ENCODE measurements at places on chromosomes 11 and 22.

GRCh38 chr11:11486002-11486401, 133.0 kb upstream of the CSNK2A3 start:
- DNase-seq = no peak

DNA sequence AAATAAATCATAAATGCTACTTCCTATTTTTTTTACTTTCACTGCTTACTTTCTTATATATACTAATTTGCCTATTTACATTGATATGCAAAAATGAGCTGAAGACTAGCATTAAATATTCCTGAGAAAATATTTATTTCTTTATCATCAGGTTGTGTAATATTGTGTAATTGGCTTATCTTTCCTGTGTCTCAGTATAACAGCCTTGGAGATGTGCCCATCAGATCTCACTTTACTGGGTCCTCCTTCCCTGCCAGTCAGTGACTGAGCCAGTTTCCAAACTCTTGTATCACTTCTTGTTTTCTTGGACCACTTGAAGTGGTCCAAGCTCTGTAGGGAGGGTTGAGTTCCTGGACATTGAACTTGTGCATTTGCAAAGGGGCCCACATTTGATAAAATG, 900.0 kb downstream of the LUZP2 start:
- DNase-seq = no peak

- DNase-seq = no peak
Measured at GRCh38 chr22:47782328-47783075, 1020.1 kb downstream of the TBC1D22A start.

DNA sequence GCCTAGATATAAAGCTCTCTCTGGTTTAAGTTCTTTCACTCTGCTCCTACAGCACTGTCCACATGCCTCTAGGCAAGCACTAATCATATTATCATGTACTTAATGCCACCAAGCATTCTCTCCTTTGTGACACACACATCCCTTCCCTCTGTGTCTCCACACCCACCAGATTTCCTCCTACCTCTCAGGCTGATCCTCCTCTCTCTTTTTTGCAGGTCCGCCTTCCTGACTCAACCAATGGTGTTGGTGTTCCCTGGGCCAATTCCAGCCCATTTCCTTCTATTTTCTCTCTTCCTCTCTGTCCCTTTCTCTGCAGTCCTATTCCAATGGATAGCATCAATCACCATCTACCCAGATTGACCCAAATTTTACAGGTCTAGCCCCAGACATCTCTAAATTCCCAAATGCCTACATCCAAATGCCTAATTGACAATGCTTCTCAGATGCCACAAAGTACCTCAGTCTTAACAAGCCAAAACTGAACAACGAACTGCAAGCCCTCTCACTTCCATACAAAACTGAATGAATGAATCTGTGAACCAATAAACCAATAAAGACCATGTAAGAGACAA, 504 bp upstream of the ZNF215 start:
- no peak for DNase-seq

DNA sequence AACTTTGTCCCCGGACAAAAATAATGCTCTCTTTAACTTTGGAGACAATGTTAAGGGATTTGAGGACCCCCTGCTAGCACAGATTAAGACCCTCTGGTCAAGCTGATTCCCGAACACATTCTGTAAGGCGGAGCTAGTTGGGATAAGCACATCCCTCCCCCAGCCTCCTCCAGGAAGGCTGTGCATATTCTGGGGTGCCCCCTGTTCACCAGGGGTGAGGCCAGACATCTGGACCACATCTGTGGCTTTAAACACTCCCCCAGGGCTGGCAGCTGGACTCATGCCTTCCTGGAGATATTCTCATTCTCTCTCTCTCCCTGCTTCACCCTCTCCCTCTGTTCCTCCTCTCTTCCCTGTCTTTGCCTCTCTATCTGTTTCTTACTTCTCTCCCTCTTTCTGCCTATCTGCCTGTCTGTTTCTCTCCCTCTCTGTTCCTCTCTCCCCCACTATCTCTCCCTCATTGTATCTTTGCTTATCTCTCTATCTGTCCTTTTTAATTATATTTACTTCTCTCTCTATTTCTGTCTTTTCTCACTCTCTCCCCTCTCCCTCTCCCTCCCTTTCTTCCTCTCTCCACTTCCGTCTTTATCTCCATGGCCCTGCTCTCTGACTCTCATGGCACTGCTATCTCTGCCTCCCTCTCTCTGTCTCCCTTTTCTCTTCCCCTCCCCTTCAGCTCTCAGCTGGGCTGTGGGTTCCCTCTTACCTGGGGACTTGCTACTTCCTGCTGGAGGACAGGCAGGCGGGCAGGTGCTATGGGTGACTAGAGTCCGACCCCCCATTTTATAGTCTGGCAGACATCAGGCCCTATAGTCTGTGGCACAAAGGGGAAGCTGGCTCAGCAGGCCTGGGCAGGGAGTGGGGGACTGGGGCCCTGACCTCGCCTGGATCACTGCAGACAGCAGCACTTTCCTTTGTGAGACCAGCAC, at the start of gene CRYBB1:
TSS of gene CRYBB1 (minus strand) at position 757 of the 929 bp plus-strand sequence. CDS start 1,708 bp downstream, outside the sequence.
- no peak for DNase-seq

GRCh38 chr22:48871176-48871840, 956.4 kb downstream of the BRD1 start:
- no peak for DNase-seq

DNA sequence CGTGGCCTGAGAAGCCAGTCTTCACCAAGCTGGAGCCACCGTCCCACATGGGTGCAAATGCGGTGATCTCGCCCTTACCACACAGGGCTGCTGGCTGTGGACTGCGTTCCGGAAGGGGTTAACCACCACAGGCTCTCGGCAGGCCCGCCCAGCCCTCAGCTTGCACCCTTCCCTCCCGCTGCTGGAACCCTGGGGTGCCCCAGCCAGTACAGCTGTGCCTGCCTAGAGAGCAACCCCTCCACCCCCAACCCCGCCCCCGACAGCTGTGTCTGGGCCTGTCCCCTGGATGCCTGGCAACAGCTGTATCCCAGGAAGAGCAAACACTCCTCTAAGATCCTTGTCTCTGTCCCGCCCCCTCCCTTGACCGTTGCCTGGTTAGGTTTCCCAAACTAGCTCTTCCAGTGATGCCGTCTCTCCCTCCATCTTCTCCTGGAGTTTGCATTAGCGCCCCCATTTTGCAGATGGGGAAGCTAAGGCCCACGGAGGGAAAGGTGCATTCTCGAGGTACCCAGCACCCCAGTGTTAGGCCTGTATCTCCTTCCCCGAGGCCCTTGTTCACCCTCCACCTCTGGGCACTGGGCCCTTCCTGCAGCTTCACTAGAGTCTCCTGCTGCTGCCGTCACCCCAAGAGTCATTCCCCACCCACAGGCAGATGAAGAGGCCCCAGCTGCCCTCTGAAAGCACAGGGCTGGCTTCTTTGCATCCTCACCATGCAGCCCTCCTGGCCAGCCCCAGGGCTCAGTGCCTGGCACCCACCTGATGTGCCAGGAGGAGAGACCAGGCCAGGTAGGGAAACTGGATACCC, 12.6 kb upstream of the COX8A start:
- DNase-seq = peak; percentile 43

GRCh38 chr11:1881442-1882264, 10.0 kb downstream of the PRR33 start:
- no peak for DNase-seq

DNA sequence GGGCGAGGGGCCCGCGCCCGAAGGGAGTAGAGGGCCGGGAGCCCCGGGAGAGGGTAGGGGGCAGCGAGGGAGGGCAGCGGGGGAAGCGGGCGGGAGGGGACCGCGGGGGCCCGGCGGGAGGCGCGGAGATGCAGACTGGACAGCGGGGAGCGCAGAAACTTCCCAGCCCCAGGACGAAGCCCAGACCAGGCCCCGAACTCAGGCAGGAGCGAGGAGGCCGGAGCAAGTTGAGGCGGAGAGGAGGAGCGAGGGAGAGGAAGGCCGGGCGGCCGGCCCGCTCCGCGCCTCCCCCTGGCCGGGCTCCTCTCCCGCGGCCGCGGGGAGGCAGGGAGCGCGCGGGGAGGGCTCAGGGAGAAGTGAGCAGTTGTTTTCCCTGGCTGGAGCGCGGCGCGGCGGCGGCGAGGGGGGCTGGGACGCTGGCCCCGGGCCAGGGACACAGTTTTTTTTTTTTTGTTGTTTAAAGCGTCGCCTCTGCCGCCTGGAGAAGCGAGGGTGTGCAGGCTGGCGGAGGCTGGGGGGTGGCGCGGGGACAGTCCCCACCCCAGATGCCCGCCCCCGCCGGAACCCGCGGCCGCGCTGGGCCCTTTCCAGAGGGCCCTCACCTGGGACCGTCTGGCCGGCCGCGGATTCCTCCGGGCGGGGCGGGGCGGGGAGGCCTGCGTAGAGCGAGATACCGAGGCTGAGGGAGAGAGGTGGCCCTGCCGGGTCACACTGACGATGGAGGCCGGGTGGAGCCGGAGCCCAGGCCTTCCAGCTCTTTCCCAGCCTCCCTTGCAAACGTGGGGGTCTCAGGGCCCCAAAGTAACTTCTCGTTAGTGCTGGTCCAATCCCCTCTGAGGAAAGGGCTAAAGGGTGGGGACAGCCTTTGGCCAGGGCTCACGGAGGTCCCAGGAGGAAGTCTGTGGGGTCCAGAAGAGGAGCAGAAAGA, at the start of gene LTBP3:
TSS of gene LTBP3 (minus strand) at position 358 of the 928 bp plus-strand sequence. CDS start 400 bp downstream, outside the sequence.
- DNase-seq = peak; percentile 62

DNA sequence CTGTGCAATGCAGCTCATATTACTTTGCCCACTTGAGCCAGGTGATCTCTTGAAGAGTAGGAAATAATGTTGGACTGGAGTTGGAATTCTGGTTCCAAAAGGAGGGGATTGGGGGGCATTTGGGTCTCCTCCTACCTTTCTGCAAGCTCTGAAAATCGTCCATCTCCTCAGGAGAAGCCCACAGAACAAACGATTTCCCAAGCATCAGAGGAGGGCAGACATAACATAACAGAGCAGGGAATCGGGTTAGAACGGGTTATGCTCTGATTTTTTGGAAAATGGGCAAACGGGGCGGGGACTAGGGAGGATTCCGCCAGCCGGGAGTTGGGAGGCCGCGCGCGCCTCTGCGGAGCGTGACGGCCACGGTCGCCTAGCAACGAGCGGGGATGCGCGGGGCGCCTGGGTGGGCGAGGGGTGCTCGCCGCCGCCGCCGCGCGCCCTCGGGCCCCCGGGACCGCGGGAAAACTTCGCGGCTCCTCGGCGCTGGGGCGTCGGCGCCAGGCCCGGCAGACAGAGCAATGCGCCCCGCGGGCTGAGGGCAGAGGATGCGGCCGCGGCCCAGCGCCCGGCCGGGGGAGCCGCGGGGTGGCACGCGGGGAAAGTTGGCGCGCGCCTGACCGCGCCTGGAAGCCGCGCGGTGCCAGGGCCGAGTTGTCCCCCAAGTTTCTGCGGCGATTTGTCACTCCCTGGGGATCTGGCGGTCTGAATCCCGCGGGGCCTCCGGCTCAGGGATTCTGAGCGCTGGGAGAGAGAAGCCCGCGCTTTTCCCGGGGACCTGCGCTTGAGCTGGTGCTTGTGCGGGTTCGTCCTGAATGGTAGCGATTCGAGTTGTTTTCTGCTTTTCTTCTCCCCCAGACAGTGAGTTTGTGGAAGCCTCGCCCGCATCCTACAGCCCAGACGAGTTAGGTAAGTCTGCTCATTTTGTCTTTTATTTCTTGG, 27.8 kb upstream of the AMOTL1 start:
- DNase-seq = no peak

- no peak for DNase-seq
Measured at GRCh38 chr11:78078218-78079167, 1.2 kb downstream of the NDUFC2 start.

Data from activated CD4-positive, alpha-beta memory T cell treated with anti-CD3 and anti-CD28 coated beads for 36 hours (primary cell).